ENCODE measurements at places on chromosomes 1 and 21.

GRCh38 chr1:31381394-31382294 lies 8.8 kb upstream of the FABP3 start:
- DNase-seq: no peak

- DNase-seq: no peak
Observed at GRCh38 chr1:198638894-198639635, at the start of gene PTPRC. PTPRC (plus strand) TSS chr1:198639040; CDS start chr1:198639269, 229 bp downstream.

GRCh38 chr1:205298191-205298994 lies 23.2 kb downstream of the NUAK2 start:
- no peak for DNase-seq

DNA sequence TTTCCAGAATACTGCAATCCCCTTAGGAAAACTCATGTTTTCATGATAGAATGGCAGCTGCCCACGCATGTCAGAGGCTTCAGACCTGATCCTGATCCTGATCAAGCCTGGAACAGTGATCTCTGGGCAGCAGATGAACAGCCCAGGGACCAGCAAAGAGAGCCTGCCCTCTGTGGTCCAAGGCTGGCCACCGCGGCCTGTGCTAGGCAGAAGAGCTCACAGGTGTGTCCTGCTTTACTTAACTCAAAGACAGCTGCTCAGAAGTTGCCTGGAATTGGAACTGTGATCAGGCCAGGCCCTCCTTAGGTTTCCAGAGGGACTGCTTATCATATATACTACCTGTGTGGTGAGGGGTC lies 21.2 kb upstream of the BCAR3 start:
- DNase-seq: no peak

DNA sequence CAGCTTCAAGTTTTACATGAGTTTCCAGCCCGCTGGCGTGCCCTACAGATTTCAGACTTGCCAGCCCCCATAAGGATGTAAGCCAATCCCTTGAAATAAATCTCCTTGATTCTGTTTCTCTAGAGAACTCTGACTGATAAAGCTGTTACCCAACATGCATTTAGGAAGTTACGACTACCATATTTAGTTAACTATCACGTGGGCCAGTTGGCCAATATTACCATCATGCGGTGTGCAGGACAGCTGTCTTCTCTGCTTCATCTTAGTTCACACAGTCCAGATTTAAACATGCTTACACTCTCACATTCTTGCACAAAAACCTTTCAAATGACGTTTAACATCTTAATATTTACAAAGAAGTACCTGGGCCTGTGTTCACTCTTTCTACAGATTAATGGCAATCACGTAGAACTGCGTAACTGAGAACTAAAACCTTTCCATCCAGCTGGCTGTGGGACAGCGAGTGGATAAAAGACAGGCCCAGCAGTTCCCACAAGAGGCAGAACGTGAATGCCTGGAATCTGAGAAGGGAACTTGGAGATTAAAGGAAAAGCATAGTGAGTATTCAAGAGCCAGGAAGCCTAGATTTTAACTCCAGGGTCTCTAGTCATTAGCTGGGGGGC lies 20.8 kb downstream of the FAM177B start:
- no peak for DNase-seq

GRCh38 chr1:3209201-3209600 lies 140.2 kb downstream of the PRDM16 start:
- no peak for DNase-seq

GRCh38 chr1:179217943-179218507 lies 11.5 kb downstream of the ABL2 start:
- DNase-seq: no peak

DNA sequence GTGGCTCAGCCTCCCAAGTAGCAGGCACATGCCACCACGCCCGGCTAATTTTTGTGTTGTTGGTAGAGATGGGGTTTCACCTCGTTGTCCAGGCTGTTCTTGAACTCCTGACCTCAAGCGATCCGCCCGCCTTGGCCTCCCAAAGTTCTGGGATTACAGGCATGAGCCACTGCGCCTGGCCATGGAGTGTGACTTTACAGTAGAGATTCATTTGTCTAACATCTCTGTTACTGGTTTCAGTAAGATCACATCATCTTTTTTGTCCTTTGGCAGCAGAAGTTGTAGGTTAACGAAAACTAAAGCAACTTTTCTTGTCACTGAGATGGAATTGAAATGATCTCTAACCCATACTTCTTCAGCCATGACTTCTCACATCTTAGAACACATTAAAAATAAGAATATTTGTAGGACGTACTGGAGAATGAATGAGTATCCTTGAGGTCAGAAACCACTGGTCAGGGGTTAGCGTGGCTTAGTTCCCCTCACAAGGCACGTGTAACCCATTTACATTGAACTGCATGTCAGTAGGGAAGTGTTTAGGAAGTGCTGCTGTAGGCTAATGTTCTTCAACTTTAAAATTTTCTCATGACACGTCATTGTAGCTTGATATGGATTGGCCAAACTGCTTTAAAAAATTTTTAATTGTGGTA lies 75.9 kb downstream of the CAMTA1 start:
- DNase-seq: no peak

GRCh38 chr21:44647222-44647552 lies 973 bp downstream of the KRTAP10-11 start:
- no peak for DNase-seq

DNA sequence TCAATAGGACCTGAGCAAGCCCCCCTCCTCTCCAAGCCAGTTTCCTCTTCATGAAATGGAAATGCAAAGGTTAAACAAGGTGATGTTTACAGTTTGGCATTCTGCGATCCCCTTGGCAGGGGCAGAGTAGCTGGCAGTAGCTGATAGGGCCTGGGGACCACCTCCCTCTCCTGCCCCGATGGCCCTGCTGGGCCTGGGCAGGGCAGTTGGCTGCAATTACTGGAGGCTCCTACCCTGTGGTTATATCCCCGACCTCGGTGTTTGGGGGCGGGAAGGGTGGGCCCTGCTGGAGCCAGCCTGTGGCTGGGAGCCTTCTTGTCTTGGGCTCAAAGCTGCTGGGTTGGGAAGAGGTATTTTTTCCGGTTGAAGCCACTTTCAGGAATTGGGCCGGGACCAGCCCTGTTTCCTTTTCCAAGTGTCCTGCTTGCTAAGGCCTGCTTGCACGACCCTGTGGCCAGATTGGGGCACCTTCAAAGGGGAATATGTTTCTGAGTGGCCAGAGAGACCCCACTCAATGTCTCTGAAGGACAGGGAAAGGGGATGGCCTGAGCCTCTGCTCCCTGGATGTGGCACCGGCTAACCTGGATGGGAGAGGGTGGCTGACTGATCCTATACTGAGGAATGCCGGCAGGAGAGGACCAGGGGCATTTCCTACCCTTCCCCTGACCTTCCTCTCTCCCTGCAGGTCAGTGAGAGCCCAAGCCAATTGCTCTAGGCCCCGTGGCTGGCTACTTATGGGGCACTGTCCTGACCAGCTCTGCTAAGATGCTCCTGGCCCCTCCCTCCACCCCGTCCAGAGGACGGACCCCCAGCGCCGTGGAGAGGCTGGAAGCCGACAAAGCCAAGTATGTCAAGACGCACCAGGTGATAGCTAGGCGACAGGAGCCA lies 1.9 kb downstream of the FAM110D start:
- no peak for DNase-seq

GRCh38 chr1:145804235-145805045 lies 19.5 kb downstream of the RNF115 start:
- DNase-seq: no peak

- no peak for DNase-seq
Observed at GRCh38 chr21:36208326-36209013, 51.8 kb downstream of the DOP1B start.

- DNase-seq: no peak
Observed at GRCh38 chr1:212607206-212607912, 1.2 kb upstream of the ATF3 start.

DNA sequence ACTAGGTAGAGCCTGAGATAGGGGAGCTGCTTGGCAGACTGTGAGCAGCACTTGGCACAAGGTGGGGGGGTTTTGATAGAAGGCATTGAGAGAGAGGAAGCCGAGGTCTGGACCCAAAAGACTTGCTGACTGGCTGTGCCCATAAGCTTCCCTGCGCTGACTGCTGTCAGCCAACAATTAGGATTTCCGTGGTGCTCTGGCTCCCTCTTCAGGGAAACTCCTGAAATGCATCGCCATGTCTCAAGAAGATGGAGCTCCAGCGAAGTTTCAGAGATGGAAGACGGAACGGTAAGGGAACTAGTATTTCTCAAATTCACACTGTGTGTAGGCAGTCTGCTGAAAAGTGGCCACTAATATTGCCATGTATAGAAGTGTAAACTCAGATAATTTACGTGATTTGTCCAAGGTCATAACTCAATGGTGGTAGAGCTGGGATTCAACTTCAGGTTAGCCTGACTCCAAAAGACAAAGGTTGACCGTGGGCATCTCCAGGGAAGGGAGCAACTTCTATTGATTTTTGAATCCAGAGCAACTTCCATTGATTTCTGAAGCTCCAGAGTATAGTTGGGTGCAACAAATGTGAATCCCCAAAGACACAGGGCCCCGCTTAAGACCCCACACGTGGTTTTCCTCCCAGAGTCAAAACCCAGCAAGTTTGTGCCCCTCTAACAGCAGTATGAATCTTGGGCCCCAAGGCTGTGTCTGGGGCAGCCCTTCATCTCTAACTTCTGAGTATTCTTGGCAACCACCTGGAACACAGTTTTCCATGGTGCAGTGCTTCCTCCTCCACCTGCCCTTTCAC lies 44.5 kb upstream of the CRNN start:
- DNase-seq: peak; percentile 73

DNA sequence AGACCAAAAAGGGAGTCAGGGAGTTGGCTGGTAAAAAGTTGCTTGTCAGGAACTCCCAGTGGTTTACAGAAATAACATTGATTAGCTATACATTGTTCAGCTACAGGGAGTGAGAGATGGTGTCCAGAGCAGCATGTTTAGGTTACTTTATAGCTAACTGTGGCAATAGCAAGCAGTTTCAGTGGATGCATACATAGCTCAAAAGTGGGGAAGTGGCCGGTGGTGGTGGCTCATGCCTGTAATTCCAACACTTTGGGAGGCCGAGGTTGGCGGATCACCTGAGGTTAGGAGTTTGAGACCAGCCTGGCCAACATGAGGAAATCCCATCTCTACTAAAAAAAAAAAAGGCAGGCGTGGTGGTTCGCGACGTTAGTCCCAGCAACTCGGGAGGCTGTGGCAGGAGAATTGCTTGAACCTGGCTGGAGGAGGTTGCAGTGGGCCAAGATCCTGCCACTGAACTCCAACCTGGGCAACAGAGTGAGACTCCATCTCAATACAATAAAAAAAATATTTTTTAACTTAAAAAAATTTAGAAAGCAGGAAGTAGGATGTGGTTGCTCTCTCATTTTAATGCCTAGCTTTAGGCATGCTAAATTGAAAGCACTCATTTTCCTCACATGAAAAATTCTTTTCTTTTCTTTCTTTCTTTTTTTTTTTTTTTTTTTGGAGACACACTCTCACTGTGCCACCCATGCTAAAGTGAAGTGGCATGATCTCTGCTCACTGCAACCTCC lies 109.7 kb downstream of the PPIAL4G start:
- DNase-seq: no peak

GRCh38 chr21:45504021-45504515 lies 38.2 kb downstream of the SLC19A1 start:
- DNase-seq: no peak

DNA sequence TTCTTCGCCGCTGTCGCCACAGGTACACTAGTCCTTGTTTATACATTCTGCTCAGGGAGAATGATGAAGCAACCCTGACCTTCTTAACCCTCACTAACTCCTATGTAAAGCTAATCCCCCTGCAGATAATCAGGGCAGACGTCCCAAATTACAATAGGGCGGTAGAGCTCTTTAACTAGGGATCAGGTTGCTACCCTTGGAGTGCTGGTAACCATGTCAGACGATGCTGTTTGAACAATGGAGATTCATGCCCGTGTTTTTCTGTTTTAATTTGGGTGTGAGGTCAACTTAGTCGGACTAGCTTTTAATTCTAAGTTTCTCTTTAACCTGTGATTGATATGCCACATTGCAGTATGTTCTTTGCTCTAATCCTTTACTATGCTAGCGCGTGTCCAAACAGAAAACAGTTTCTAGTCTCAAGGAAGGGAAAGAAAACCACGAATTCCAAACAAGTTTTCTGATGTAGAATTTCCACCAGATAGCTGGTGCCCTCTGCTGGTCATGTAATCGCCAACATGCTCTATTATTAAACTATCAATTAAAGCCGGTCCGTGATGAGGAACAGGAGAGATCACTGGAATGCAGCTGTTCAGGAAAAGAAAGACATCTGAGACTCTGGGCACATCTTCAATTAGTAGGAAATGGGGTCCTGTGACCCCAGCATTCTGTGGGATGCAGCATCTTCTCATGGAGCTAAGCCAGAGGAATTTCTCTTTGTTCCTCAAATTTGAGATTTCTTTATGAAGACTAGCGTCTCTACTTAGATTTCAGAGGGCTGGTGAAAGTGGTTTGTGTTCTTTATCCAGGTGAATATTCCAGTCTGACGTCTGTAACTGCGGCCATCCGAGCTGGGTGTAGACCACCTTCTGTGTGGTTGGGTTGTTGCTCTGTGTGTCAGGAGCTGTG lies 18.3 kb upstream of the VAMP3 start:
- DNase-seq: peak; percentile 8

GRCh38 chr1:41879617-41880016 lies 39.1 kb downstream of the HIVEP3 start:
- DNase-seq: no peak

GRCh38 chr1:167676205-167676915 lies 45.4 kb upstream of the MPZL1 start:
- DNase-seq: no peak

DNA sequence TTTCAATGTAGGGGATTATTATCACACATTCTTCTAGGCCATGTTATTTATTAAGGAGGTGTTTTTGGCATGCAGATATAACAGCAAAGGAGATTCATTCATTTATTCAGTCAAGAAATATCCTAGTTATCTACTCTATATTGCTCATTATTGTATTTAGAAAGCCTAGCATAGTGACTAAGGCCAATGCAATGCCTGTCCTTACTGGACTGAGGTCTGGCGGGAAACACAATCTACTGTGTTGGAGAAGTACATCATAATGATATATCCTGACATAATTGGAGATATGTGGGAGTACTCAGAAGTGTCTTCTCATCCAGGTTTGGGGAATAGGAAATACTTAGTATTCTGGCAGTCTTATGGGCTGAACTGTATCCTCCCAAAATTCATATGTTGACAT lies 421.5 kb upstream of the USP24 start:
- no peak for DNase-seq

DNA sequence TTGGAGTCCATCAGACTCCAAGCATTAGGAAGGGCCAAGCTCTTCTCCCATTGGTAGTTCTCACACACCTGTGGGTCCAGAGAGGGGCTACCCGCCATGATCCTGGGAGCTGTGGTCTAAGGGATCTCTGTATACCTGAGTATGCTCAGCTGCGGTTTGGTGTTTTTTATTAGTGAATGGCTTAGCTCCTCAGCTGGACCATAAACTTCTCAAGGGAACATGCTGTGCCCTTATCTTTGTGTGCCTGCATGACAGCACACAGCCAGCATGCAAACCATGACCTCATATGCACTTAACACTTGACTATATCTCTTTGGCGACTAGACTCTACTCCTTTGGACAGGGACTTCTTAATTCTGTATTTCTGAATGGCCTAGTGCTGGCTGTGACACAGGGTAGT lies 94.5 kb downstream of the CD58 start:
- no peak for DNase-seq

- DNase-seq: no peak
Observed at GRCh38 chr1:85230305-85230977, 29.0 kb downstream of the C1orf52 start.
